ENCODE measurements at places on chromosomes 7 and 10.

DNA sequence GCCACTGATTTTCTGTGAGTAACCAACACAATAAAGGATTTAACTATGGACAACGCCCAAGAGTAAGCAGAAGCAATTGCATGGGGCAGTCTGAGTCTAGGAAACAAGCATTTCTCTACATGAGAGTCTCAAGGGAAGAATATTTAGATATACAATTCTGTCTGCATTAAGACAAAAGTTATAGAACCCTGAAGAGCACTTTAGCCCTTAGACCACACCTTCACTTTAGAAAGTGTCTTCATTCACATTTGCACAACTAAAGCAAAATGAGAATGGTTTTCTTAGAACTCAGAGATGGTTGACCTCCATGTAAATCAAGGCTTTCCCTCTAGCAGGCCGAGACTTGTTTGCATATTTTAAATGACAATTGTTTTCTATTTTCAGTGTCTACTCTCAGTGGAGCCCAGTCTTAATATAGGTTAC is 25.5 kb upstream of the TRIM24 start:
- no peak for DNase-seq

GRCh38 chr10:44183667-44184632 is 200.9 kb downstream of the CXCL12 start:
- DNase-seq = no peak

- DNase-seq = no peak
Measured at GRCh38 chr7:44074349-44074695, 8.0 kb downstream of the POLM start.

- no peak for DNase-seq
Measured at GRCh38 chr7:11491811-11492210, 340.2 kb downstream of the THSD7A start.

DNA sequence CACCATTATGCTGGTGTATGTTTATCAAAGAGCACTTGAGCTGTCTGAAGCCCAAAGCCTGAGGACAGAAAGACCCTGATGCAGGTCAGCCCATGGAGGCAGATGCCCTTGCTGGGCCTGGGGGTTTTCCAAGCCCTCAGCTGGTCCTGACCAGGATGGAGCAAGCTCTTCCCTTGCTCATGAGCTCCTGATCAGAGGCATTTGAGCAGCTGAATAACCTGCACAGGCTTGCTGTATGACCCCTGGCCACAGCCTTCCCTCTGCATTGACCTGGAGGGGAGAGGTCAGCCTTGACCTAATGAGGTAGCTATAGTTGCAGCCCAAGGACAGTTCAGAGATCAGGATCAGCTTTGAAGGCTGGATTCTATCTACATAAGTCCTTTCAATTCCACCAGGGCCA is 13.0 kb downstream of the AQP1 start:
- no peak for DNase-seq

GRCh38 chr7:98283127-98283886 is 1.8 kb downstream of the BRI3 start:
- DNase-seq = no peak
